ENCODE measurements at places on chromosomes 1 and 21.

DNA sequence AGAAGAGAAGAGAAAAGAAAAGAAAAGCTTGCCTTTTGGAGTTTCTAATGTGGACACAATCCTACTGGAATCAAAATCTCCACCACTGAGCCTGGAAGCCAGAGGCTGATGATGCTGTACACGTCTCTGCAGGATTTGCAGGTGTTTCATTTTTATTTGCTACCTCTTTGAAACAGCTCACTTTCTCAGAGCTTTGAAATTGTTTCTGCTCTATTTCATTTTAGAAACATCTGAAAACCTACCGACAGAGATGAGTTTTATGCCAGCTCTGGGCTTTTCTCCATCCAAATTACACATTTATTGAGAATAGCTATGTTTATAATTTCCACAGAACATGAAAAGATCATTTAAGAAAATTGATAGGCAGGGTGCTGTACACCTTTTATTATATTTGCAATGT lies 46.2 kb downstream of the URB2 start:
- DNase-seq, result no peak

DNA sequence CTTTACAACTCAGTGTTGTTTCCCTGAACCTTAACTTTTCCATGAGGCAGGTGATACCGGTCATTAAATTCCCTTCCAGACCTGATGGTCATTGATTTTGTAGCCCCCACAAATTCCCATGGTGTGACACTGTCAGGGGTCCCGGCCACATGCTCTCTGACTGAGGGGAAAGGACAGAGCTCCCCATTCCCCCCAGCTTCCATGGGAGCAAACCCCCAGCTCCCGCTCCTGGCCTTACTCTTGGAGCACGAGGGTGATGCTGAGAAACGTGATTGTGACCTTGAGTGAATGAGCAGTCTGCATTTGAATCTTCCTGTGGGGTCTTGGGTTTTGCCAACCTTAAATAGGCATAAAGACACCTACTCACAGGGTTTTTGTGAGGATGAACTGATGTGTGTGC lies 366.8 kb downstream of the RPS6KC1 start:
- no peak for DNase-seq

DNA sequence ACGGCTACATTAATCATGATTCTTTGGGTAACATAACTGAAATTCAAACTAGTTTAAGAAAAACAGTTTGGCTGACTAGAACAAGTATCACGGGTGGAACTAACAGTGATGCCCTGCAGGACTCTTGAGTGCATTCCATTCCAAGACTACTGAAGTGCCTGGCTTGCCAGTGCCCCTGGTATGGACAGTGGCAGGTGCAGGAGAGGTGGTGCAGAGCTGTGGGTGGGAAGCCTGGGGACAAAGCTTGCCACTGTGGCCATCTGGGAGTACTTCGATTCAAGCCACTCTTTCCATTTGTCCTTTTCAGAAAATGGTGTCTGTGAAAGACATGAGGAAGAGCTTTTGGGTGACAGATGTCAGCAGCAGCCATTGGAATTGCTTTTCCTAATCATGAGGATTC lies 166.5 kb downstream of the RRAGC start:
- no peak for DNase-seq

DNA sequence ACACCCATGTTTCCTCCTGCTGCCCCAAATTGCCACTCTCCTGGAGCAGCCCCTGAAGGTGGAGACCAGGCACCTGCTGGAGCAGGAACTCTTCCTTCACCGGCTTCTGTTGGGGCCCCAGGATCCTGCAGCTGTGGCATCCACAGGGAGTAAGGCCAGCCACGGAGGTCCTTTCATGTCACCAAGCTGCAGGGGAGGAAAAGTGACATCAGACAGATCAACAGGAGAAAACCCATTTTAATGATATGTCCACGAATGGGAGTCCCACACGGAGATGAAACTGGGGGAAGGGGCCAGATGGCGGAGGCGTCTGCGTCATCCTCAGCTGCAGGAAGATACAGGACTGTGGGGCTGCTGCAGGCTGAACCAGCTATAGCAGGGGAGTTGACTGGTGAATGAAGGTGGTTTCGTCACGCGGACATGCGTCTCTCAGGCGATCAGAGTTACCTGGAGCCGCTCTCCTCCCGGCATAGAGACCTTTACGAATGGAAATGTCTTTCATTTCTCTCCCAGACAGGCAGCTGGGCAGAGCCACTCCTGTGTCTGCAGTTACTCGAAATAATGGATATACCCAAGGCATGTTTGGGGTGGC lies 9.9 kb downstream of the TP73 start:
- DNase-seq, result no peak

DNA sequence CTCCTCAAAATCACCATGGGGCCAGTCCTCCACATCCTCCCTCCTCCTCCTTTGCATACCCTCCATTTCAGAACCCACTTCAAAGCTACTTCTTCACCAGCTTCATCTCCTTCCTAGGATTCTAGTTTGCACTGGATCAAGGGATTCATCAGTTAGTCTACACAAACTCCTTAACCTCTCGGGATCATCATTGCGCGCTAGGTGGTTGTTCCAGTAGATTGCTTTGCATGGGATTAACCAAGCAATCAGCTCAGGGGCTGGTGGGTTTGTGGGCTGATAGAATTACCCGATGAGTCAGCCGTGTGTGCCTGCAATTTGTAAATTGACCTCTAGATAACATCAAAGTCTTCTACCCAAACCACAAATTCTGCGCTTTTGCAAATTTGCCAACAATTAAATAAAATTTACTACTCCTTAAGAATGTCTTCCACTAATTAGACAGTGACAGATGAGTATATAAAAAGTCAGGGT lies 7.7 kb downstream of the KANK4 start:
- DNase-seq, result no peak

GRCh38 chr1:78156805-78157521 lies 111.2 kb downstream of the GIPC2 start:
- DNase-seq, result no peak

- DNase-seq, result no peak
These were observed 17.3 kb upstream of the LRP8 start for GRCh38 chr1:53344921-53345838.

DNA sequence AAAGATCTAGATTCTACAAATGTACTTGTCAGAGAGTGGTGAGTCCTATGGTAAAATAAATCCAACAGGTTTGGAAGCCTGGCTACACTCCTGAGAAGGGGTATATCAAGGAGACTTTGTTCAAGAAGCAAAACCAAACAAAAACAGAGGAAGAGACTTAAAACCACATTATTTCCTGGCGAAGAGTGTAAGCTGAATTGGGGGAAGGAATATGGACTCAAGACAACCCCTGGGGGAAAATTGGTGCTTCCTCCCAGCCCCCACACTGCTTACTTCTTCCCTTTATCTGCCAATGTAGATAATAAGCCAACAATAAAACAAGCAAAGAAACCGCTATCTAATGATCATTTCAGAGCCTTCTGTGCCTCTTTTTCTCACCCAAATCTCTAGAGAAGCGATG lies 48.4 kb upstream of the ZBTB18 start:
- DNase-seq, result no peak

GRCh38 chr1:232602622-232603021 lies 27.3 kb downstream of the SIPA1L2 start:
- no peak for DNase-seq

DNA sequence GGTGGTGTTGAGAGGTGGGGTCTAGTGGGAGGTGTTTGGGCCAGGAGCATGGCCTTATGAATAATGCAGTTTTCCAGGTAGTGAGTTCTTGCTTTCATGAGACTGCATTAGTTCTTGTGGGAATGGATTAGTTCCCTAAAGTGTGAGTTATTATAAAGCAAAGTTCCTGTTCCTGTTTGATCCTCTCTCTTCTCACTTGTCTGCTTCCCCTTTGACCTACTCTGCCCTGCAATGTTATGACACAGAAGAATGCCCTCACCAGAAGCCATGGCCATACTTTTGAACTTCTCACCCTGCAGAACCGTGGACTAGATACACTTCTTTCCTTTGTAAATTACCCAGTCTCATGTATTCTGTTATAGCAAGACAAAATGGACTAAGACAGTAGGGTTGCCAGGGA lies 53.6 kb downstream of the MAP3K7CL start:
- DNase-seq, result no peak

DNA sequence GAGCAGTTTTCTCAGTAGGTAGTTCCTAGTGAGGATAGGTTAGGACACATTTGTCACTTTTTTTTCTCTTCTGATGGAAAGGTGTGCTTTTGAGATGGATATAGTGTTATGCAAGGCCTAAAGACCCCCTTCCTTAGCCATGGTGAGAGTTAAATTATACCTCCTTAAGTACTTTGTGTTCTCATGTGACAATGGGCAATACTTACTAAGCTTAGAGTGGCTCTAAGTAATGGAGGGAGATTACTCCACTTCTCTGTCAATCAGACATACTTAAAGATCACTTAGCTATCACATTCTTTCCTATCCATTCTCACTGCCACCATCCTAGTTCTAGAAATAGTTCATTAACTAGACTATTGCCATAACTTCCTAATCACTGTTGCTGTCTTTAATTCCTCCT lies 265.6 kb downstream of the PBX1 start:
- no peak for DNase-seq

- no peak for DNase-seq
These were observed 441.9 kb upstream of the ZRANB2 start for GRCh38 chr1:71522721-71523120.

DNA sequence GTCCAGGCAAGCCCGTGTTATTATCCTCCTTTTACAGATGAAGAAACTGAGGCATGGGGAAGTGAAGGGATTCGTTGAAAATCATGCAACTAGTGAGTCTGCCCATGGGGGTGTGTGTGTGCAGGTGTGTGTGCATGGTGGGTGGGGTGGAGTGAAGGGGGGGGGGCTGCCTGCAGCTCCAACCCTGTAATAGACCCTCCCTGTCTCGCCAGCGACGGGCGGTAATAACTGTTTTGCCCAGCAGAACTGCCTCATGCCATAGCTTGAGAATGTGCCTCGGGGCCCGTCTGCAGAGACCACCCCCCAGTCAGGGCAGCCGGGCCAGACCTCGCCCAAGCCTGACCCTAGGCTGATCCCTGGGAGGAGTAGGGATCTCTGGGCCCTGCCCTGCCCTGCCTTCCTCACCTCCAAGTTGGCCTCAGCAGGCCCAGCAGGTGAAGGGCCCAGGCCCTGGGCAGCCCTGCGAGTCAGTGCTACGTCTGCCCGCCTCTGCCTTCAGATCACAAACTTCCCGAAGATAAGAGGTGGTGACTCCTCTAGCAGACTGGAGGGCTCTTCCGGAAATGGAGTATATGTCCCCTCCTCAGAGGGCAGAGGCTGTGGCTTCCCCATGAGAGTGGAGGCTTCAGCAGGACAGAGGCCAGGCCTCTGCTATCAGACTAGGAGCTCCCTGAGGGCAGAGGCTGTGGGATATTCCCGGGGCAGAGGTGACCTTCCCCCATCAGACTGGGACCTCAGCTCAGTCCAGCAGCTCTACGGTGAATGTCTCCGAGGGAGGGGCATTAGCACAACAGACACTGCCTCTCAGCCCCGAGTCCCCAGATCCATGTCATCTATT lies 15.7 kb upstream of the EPHA2 start:
- DNase-seq, result no peak

GRCh38 chr1:181443231-181443853 lies 40.0 kb upstream of the CACNA1E start:
- DNase-seq, result no peak

DNA sequence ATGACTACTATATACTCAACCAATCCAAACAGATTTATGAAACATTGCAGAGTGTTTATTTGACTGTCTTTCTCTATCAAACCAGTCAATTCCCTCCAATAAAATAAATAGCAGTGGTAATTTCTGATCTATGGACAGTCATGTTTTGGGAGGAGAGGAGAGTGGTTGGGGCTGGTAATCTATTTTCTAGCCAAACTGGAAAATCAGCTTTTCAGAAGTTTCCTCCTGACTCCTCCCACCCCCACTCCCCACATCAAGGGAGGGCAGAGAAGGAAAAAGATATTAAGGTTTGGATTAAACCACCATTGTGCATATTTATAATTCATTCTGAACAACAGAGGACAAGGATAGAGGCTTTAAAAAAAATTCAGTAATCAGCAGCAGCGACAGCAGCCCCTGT lies 69.4 kb upstream of the SOX13 start:
- DNase-seq, result no peak

DNA sequence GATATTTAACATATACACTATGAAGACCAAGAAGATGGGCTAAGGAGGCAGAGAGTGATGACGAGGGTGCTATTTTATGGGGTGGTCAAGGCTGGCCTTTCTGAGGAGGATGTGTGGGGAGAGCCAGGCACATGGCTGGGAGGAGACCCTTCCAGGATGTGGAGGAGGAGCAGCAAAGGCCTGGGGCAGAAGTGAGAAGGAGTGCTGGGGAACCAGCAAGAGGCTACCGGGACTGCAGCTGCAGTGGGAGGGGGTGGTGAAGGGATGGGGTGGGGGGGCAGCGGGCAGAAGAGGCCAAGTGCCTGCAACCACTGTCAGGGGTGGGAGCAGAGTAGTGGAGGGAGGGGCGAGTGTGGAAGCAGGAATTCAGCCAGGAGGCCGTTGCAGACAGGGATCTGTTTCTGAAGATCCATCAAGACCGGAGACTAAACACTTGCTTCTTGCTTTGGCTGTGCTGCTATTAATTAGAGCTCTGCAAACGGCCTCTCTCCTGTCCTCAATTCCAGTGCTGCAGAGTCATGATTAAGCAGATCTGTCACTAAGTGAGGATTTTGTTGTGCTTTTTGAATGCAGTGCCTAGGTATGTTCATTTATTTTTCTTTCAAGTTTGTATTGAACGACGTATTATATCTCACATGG lies 89.9 kb downstream of the IER5 start:
- DNase-seq, result no peak

DNA sequence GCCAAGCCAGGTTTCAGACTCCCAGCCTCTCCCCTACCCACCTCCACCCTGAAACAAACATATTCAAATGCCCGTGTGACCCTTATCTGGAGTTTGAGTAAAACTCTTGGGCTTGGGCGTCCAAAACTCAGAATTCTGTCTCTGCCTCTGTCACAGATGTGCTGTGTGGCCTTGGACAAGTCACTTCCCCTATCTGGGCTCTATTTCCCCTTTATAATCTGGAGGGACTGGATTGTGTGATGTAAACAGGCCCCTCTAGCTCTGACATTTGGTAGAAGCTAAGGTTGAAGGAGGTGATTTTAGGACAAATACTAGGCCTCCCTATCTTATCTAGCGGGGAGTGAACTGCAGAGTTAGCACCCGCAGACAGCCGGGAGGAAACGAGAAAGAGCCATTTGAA lies 67.5 kb downstream of the IGSF21 start:
- no peak for DNase-seq

- DNase-seq, result no peak
These were observed 86.8 kb downstream of the HSF2BP start for GRCh38 chr21:43572446-43572845.

GRCh38 chr1:226625832-226626576 lies 77.4 kb downstream of the STUM start:
- no peak for DNase-seq

GRCh38 chr1:156750191-156750672 lies 1.2 kb downstream of the HDGF start:
- DNase-seq, result no peak

- DNase-seq, result no peak
These were observed 118.1 kb upstream of the POGK start for GRCh38 chr1:166721145-166721544.

GRCh38 chr1:26500488-26501175 lies 28.4 kb downstream of the HMGN2 start:
- peak; percentile 88 for DNase-seq
